Hair follicle dermal papilla cell (primary cell): ENCODE measurements at places on chromosomes 3 and 15. TPM values are rescaled to one million over a fixed set of nuclear protein-coding genes. Genes with fewer than 3 reads are reported as not detected.

The CCR9 gene
- not detected in 2 replicates for total RNA-seq

The HESX1 gene
- total RNA-seq, result 0.12 TPM in 1 of 2 replicates, not detected in the other

The ROPN1 gene
- not detected in 2 replicates for total RNA-seq

The PGBD4 gene
- 1.6 TPM in 2 replicates for total RNA-seq

The EPHA6 gene
- total RNA-seq, result not detected in 2 replicates

The TRPM7 gene
- total RNA-seq, result 74.9 and 90.7 TPM in 2 replicates
